Erythroblast (primary cell): ENCODE measurements at places on chromosomes 2 and 18.

DNA sequence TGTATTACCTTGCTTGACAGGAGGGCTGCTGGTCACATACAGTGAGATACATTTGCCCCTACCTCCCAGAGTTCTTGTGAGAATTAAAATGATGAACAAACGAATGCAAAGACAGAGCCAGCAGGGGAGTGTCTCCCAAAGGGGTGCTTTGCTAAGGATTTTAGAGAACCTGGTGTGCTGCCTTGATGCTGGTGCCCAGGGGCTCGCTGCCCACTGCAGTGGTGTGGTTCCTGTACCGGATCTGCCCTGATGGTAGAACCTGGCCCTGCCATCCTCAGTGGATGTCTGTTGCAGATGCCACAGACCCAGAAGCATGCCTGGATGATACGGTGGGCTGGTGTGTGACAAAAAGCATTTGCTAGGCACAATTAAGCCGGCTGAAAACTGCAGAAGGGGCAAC, 414.8 kb upstream of the HS6ST1 start:
- DNase-seq, result no peak

- no peak for DNase-seq
Measured at GRCh38 chr2:196840171-196840570, 31.0 kb upstream of the C2orf66 start.

DNA sequence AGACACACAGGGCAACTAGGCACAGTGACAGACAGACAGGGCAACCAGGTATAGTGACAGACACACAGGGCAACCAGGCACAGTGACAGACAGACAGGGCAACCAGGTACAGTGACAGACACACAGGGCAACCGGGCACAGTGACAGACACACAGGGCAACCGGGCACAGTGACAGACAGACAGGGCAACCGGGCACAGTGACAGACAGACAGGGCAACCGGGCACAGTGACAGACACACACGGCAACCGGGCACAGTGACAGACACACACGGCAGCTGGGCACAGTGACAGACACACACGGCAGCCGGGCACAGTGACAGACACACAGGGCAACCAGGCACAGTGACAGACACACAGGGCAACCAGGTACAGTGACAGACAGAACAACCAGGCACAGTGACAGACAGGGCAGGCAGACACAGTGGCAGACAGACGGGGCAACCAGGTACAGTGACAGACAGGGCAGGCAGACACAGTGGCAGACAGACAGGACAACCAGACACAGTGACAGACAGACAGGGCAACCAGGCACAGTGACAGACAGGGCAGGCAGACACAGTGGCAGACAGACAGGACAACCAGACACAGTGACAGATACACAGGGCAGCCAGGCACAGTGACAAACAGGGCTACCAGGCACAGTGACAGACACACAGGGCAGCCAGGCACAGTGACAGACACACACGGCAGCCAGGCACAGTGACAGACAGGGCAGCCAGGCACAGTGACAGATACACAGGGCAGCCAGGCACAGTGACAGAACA, 64.7 kb upstream of the RAB6C start:
- DNase-seq, result no peak

- no peak for DNase-seq
Measured at GRCh38 chr2:127321303-127321702, 27.4 kb upstream of the ERCC3 start.

GRCh38 chr2:37323176-37323780, 1.4 kb downstream of the PRKD3 start:
- peak; percentile 16 for DNase-seq

GRCh38 chr2:69226903-69227302, 160.1 kb downstream of the GFPT1 start:
- DNase-seq, result no peak

DNA sequence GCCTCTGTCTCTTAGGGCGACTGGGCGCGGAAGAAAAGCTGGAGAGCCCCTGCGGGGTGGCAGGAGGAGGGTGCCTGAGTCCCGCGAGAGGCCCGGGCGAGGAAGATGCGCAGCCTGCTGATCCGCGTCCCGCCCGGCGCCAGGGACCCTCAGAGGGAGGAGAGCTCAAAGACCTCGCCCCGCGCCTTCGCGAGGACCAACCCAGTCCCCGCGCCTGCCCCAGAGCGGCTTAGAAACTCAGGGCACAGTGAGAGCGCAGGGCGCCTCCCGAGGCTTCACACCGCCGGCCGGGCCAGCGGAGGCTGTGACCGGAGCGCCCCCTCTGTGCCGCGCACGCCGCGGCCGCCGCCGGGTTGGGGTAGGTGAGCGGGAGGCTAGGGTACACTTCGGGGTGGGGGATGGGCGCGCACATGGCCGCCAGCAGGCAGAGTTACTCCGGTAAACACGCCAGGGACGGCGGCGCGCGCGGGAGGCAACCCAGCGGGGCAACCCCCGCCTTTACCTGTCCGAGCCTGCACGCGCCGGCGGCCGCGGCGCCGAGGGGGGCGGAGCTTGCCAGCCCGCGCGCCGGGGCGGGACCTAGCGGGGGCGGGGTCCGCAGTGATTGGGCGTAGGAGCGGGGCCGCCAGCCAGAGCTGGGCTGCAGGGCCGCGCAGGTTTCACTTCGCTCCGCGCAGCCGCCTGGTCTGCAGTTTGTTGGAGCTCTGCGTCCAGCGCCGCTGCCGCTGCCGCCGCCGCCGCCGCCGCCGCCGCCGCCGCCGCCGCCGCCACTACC, at the start of gene BCL2L11:
TSS of gene BCL2L11 (plus strand) at position 662 of the 775 bp plus-strand sequence. CDS start 2,832 bp downstream, outside the sequence.
- peak; percentile 98 for DNase-seq

DNA sequence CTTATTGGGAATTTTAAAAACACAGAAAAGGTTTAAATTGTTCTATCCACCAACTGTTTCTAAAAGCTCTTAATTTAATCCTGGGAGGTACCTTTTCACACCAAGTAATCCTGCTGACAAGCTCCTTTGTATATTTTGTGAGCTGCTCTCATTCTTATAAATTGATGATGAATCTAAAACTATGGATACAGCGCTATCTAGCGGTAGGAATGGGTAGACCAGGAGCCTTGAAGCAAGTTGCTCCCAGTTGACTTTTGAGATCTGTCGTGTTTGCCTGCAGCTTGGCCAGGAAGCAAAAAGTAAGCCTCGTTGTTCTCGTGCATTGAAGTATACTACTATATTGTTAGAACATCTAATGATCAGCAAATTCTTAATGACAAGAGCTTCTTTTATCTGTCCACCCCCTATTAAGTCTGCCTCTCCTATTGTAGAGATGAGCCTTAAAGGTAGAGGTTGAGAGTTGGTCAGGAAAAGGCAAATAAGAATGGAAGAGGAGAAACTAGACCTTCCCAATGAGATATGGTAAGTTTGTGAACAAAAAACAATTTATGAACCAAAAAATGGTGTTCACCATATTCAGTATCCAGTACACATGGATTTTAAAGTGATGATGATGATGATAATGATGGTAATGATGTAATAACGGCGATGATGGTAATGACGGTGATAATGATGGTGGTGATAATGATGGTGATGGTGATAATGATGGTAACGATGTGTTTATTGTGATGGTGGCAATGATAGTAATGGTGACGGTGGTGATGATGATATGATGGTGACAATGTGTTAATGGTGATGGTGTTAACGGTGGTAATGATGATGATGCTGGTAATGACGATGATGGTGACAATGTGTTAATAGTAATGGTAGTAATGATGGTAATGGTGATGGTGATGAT, 212.1 kb upstream of the NCKAP5 start:
- peak; percentile 66 for DNase-seq

DNA sequence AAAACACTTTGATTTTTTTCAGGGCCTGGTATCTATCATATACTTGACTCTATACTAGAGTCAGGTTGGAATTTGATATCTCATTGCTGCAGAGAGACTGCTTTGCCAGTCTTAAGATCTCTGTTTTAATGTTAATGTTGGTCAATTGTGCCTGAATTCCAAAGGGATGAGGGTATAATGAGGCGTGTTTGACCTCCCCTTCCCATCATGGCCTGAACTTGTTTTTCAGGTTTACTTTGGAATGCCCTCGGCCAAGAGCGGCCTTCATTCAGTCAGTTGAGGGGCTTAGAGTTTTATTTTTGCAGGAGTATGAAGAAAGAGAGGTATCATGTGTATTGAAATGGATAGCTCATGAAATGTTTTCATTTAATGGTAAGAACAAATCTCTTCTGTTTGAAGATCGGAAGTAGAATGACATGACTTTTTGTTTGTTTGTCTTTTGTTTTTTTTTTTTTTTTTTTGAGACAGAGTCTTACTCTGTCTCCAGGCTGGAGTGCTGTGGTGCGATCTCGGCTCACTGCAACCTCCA, 119.0 kb downstream of the KIAA1328 start:
- no peak for DNase-seq

DNA sequence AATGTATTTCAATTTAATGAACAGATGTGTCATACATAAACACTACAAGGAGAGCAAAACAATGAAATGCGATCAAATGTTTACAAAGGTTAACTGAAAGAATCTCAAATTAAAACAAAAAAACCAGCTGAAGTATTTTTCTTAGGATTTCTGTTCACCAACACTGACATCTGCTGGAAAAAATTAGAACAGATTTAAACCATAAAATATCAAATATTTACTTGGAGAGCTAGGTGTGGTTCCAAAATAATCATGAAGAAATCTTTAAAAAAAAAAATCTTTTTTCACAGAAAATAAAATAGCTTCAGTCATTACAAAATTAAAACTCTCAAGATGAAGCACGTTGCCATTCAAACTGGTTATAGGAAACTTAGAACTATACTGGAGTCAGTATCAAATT, 13.8 kb downstream of the MMADHC start:
- DNase-seq, result no peak

- peak; percentile 1 for DNase-seq
Measured at GRCh38 chr2:212381428-212382102, 157.0 kb downstream of the ERBB4 start.

- DNase-seq, result no peak
Measured at GRCh38 chr2:32068-32467, 14.2 kb downstream of the FAM110C start.
